ENCODE measurements at places on chromosomes 11 and 22. TPM values are rescaled to one million over a fixed set of nuclear protein-coding genes. Genes with fewer than 3 reads are reported as not detected.

TREH gene
- not detected for total RNA-seq

DNA sequence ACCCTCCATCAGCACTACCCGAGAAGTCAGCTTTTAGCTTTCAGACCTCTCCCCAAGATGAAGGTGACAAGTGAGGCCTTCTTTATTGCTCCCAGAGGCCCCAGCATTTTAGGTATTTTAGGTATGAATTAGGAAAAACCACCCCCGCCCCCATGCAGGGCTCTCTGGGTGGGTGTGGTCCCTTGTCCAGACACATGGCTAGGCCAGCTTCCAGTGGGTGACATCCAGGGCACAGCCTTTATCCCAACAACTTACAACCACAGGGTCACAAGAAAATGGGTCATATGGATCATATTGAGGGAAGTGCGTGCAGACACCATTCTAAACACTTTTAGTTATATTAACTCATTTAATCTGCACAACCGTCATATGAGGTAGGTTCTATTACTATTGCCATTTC is 42.1 kb downstream of the RIBC2 start:
- DNase-seq, result no peak

TMEM45B gene
- 0.51 TPM for total RNA-seq

DNA sequence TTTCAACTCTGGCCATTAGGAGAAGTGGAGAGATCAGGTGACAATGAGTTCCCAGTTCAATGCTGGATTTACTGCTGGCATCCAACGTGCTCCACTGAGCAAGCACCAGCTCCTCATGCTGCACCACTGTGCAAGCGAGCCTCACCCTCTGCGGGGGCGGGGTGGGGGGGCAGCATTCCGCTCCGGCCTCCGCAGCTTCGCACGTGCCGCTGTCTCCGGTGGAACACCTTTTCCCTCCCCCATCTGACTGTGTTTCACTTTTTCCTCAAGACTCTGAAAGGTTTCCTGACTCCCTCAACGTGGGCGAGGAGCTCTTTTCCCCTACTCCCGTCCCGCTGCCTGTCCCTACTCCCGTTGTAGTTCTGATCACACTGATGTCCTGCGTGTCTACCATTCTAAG is 835 bp upstream of the RHOD start:
- peak; percentile 21 for DNase-seq

GRCh38 chr11:15342163-15342562 is 227.4 kb downstream of the INSC start:
- DNase-seq, result no peak

- no peak for DNase-seq
These were observed 41.6 kb upstream of the DMC1 start for GRCh38 chr22:38611559-38611958.

MOV10L1 gene
- total RNA-seq, result 19.4 TPM

DNA sequence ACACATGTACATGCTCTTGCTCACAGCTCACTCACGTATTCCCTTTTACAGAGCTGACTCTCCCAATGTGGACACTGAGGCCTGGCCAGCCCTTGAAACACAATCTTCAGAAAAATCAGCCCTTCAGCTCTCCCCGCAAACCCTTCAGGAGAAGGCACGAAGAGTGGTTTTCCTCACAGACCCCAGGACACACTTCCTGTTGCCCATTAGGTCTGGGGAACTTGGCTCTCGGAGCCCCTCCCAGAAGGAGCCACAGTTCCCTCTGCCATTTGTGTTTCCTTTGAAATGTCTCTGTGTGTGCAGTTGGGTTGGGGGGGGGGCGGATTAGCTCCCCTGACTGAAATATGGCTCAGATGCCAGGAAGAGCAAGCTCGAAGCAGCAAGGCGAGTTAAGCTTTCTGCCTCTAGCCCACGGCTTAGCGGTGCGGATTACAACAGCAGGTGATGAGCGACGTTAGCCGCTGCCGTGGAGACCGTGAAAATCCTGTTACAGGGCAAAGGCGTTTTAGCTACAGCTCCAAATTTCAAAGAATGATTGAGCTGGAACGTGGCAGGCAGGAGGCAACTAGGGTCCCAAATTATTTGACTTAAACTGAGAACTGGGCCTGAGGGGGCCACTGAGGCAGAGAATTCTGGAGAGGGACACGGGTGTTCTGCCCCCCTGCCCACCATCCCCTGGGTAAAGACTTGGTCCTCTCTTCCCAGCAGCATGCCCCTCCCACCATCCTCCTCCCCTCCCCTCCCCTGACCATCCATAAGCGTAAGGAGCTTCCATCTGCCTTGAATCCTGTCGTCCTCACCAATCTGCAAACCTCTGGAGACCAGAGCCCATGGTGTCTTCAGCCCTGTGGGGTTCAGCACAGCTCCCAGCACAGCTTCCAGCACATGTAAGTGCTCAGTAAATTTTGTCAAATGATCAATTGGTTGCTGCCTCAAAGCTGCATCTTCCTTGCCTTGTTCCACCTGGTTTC is 598.6 kb downstream of the BUD13 start:
- no peak for DNase-seq

OOSP4B gene
- not detected for total RNA-seq

DNA sequence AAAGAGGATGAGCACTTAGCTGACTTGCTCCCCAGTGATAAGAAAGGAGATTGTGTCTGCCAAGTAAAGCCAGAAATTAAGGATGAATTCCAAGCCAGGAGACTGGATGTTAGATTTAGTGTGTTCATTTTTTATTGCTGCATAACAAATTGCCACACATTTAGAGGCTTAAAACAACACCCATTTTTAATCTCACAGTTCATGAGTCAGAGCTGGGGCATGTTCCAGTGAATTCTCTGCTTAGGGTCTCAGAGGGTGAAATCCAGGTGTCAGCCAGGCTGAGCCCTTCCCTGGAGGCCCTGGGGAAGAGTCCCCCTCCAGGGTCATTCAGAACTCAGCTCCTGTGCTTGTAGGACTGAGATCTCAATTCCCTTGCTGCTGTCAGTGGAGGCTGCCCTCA is 352.8 kb downstream of the BUD13 start:
- DNase-seq, result no peak

- peak; percentile 9 for DNase-seq
These were observed 779.5 kb downstream of the METTL15 start for GRCh38 chr11:28887681-28888080.

- DNase-seq, result no peak
These were observed 21.4 kb downstream of the KIAA1671 start for GRCh38 chr22:24973872-24974271.

Measured in dermis blood vessel endothelial cell (primary cell).